Inflammatory macrophage (primary cell): ENCODE measurements at places on chromosomes 4 and X.

GRCh38 chrX:152824841-152825374 lies 5.6 kb downstream of the CETN2 start:
- no peak for DNase-seq

- DNase-seq: no peak
These were observed 177.8 kb downstream of the RAB28 start for GRCh38 chr4:13306356-13306755.

GRCh38 chr4:162352580-162353107 lies 188.8 kb upstream of the FSTL5 start:
- no peak for DNase-seq

GRCh38 chrX:110401135-110401534 lies 42.5 kb downstream of the RTL9 start:
- no peak for DNase-seq
